ENCODE measurements at places on chromosomes 7 and 10.

DNA sequence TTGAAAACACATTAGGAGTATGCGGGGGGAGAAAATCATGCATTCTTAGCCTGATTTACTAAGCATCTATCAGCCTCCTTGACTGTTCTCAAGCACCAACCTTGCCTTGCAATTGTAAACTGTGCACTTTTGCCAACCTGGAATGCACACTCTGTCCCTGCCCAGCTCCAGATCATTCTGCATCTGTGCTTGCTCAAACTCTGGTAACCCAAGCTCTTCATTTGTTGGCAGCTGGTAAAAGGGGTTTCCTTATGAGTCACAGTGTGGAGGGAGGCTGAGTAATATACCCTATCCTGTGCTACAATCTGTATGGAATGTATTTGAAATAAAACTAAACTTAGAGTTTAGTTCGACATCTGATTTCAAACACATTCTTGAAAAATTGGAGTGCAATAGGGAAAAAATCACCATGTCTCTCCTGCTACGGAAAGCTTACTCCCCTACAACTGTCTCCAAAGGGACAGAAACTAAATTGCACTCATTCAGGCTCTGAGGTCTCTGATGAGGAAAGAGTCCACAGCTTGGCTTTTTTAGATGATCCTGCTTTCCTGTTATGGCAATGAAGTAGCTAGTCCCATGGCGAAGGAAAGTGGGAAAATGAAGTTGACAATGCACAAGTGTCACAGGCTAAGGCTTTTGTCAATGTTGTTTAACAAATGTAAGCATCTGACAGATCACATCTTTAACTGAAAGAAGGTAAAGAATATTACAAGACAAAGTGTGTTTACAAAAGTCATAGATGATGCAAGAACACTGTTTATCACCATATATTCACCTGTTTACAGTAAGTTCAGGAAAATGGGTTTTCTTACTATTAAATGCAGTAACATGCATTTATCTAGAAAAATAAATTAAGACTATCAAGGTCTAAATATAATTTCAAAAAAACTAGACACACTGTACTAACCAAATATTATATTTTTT is 61.9 kb downstream of the TES start:
- no peak for DNase-seq

DNA sequence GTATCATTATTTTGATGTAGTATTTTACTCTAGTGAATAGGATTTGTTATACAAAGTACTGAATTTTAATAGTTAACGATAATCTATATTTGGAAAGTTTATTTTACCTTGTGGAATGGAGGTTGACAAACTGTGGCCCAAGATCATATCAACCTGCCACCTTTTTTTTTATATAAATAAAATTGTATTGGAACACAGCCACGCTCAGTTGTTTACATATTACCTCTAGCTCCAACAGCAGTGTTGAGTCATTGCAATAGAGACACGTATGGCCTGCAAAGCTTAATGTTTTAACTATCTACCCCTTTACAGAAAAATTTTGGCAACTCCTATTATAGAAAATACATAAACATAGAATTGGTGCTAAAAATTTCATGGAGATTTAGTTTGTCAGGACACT is 239.3 kb downstream of the THSD7A start:
- no peak for DNase-seq

- no peak for DNase-seq
These were observed 157.0 kb upstream of the SVIL start for GRCh38 chr10:29791773-29792172.

DNA sequence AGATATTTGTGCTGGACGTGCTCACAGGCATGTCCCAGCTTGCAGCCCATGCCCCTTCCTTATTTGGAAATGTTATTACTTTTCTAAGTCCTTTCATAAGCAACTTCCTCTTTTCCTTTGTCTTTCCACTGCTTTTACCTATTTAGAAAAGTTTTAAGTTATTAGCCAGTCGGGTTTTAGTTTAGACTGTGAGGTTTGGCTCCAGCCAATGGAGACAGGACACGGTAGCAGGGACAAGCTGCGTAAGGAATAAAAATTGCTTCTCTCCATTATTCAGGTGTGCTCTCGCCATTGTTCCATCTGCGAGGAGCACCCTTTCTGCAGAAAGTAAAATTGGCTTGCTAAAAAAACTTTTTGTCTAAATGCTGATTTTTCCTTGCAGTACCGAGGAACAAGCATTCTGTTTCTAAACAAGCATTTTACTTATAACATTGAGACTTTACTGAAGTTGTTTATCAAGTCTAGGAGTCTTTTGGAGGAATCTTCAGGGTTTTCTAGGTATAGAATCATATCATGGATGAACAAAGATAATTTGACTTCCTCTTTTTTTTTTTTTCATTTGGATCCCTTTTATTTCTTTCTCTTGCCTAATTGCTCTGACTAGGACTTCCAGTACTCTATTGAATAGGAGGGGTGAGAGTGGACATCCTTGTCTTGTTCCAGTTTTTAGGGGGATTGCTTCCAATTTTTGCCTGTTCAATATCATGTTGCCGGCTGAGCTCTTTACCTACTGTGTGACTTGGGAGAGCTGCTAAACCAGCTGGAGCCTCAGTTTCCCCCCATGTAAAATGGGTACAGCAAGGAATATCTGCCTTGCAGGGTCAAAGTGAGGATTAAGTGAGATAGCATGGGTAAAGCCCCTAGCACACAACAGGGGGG is 63.8 kb downstream of the ALOX5 start:
- DNase-seq, result no peak

- no peak for DNase-seq
These were observed 18.8 kb downstream of the CDC123 start for GRCh38 chr10:12214763-12215218.

GRCh38 chr10:112210666-112211065 is 27.1 kb upstream of the GPAM start:
- no peak for DNase-seq

DNA sequence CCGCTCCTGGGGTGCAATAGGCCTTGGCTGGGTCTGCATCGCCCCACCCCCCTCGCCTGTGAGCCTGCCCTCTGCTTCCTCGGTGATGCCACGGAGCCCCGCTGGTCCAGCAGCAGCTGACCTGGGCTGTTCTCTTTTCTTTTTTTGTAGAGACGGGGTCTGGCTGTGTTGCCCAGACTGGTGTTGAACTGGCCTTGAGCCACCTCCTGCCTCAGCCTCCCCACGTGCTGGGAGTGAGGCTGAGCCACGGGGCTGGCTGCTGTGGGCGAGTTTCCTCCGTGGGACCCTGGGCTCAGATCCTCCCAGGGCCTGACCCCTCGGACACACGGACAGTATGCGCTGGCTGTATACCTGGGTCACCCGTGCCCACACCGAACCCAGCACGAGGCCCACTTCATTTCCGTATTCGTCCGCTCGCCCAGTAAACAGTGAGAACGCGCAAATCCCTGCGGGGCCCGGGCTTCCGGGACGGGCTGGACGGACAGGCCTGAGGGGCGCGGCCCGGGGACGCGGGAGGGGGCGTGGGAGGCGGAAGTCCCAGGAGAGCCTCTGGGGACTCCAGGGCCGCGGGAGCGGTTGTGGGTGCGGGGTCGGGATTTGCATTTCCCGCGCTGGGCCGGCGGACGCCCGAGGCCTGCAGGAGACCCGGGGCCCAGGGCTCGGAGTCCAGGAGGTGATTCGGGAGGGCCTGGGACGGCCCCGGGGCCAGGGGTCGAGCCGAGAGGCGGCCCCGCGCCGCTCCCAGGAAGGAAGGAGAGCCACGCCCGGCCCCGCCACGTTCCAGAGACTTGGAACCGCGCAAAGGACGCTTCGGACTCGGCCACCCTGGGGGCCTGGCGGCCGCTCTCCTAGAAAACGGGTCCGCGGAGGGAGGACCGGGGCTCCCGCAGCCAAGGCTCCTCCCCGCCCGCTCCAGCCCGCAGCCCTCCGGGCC is 57.7 kb upstream of the DNAJB6 start:
- DNase-seq, result no peak

GRCh38 chr7:148332191-148333186 is 258.1 kb upstream of the C7orf33 start:
- no peak for DNase-seq

- no peak for DNase-seq
These were observed 141.5 kb downstream of the LRRN3 start for GRCh38 chr7:111232249-111233084.

DNA sequence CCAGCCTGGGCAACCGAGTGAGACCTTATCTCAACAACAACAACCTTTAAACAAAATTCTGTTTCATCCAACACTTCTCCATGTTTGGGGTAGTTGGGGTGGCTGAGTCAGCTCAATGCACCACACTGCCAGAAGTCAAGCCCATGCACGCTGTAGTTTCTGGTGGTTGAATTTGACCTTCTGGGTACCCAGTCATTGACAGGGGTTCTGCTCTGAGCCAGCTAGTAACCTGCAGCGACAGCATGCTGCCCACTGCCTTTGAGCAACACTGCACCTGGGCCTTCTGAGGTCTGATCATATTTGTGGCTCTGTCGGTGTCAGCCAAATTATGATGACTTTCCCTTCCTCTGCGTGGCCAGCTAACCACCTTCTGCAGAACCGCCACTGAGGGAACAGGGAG is 84.6 kb upstream of the ZNF438 start:
- DNase-seq, result no peak

DNA sequence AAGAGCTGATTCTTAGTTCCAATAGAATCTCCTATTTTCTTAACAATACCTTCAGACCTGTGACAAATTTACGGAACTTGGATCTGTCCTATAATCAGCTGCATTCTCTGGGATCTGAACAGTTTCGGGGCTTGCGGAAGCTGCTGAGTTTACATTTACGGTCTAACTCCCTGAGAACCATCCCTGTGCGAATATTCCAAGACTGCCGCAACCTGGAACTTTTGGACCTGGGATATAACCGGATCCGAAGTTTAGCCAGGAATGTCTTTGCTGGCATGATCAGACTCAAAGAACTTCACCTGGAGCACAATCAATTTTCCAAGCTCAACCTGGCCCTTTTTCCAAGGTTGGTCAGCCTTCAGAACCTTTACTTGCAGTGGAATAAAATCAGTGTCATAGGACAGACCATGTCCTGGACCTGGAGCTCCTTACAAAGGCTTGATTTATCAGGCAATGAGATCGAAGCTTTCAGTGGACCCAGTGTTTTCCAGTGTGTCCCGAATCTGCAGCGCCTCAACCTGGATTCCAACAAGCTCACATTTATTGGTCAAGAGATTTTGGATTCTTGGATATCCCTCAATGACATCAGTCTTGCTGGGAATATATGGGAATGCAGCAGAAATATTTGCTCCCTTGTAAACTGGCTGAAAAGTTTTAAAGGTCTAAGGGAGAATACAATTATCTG is 1.6 kb downstream of the LRRTM3 start:
- DNase-seq, result no peak

GRCh38 chr10:91785830-91786229 is 12.4 kb upstream of the TNKS2 start:
- DNase-seq, result no peak

DNA sequence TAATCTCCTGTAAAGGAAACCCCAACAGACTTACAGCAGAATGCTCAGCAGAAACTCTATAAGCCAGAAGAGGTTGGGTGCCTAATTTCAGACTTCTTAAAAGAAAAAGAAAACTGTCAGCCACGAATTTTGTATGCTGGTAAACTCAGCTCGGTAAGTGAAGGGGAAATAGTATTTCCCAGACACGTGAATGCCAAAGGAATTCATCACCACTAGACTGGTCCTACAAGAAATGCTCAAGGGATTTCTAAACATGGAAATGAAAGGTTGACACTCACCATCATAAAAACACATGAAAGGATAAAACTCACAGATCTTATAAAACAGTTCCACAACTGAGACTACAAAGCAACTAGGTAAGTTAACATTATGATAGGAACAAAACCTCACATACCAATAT is 68.6 kb downstream of the GLCCI1 start:
- no peak for DNase-seq

DNA sequence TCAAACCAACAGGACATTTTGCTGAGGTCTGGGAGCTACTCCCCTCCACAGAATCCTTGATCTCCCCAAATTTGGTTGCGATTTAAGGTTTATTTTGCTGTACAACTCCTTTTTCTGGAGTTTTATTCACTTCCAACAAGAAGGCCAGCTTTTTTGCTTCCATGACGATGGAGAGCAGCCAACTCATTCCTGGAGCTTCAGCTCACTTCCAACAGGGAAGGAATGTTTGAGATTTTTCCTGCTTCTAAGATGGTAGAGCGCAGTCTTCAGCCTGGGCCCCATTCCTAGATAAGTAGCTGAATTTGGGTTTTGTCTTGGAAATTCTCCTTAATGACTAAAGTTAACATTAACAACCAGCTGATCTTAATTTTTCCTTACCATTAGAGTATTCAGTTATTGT is 30.9 kb upstream of the CREB3L2 start:
- no peak for DNase-seq

- no peak for DNase-seq
These were observed 120.0 kb downstream of the SEMA3E start for GRCh38 chr7:83528925-83529423.

DNA sequence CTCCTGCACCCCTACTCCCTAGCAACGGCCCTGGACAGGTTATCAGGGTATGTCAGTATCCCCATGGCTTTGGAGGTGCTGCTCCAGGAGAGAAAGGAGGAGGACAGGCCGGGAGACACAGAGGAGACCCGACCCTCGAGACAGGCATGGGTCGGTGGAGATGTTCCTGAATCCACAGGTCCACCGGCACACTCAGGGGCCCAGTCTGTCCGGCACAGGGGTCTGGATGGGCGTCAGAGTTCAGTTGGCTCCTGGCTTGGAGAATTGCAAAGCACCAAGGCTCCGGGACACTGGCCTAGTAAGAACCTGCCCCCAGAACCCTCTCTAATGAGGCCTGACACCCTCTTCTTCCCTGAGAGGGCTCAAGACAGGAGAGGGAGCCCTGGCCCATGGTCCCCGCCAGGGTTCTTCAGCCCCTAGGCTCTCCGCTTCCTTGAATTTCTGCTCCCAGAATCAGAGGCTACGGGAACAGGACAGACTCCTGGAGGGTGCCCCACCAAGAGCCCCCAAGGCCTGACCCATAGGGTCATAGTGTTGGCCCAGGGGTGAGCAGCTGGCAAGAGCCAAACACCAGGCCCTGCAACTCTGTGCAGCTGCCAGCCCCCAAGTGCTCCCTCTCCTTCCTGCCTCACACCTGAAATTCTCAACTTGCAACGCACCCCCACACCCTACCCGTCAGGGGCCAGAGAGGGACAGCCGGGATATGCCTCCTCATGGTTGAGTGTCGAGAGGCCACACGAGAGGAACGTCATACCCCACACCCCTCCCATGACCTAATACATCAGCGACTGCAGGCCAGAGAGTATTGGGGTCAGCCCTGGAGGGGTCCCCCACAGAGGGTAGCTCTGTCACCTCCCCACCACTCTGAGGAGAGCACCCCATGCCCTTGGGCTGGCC is 5.5 kb upstream of the IRF5 start:
- no peak for DNase-seq

GRCh38 chr7:44415047-44415446 is 75.4 kb downstream of the NUDCD3 start:
- DNase-seq, result no peak

DNA sequence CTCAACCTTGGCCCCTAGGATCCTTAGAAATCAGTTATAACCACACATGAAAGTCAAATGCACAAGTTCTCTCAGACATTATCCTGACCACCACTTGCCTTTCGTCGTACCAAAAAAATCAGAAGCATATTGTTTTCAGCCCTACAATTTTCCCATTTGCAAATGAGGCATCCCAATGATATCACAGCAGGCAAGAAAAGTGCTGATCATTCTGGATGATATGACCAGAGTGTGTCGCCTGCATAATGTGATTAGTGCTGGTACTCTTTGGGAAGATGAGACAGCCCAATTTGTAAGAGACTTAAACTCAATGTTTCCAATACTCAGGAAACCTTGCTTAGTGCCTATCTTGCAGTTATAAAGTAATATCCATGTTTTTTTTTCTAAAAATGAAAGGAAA is 168.0 kb downstream of the SORCS1 start:
- DNase-seq, result no peak

- no peak for DNase-seq
These were observed 101.4 kb upstream of the FAM133B start for GRCh38 chr7:92691578-92691977.

GRCh38 chr7:92697012-92697411 is 106.8 kb upstream of the FAM133B start:
- no peak for DNase-seq

All from stimulated activated CD4-positive, alpha-beta T cell treated with anti-CD3 and anti-CD28 coated beads, Interleukin-1b, Interleukin-23, amount 100 ng/mL, for 1 hour (primary cell).